ENCODE measurements at places on chromosomes 1 and 21. TPM values are rescaled to one million over a fixed set of nuclear protein-coding genes. Genes with fewer than 3 reads are reported as not detected.

LAMTOR5 gene
- total RNA-seq = 150 TPM

COL11A1 gene
- total RNA-seq = not detected

OR2L13 gene
- not detected for total RNA-seq

KCNJ10 gene
- not detected for total RNA-seq

AGMAT gene
- 9.7 TPM for total RNA-seq

TNFRSF18 gene
- 105 TPM for total RNA-seq

CCDC17 gene
- 4.4 TPM for total RNA-seq

PTGFR gene
- total RNA-seq = not detected

MRPL24 gene
- 67.0 TPM for total RNA-seq

GRCh38 chr1:204154568-204155255 lies 2.9 kb upstream of the ETNK2 start:
- no peak for ATAC-seq

- no peak for ATAC-seq
Observed at GRCh38 chr1:41317361-41317760, 43.9 kb upstream of the FOXO6 start.

DNA sequence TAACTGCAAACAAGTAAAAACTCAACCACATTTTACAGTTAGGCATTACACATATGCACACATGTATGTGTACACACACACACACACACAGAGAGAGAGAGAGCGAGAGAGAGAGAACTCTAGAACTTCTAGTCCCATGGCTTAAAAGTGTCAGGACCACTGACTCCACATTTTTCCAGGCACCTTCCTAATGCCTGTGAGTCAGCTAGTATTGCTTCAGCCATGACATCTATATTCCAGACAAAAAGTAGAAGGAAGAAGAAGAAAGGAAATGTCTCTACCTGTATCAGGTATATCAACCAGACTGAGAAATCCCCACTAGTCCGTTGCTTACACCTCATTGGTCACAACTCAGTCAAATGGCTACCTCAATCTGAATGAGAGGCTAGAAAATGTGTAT lies 31.9 kb upstream of the TACSTD2 start:
- ATAC-seq = no peak

All from activated T-helper 17 cell treated with anti-CD3 and anti-CD28 coated beads, Interleukin-2, amount 50 U/mL, for 72 hours (primary cell).